Activated T-cell treated with anti-CD3 and anti-CD28 coated beads for 1 hour (primary cell): ENCODE measurements at places on chromosomes 7 and 10.

DNA sequence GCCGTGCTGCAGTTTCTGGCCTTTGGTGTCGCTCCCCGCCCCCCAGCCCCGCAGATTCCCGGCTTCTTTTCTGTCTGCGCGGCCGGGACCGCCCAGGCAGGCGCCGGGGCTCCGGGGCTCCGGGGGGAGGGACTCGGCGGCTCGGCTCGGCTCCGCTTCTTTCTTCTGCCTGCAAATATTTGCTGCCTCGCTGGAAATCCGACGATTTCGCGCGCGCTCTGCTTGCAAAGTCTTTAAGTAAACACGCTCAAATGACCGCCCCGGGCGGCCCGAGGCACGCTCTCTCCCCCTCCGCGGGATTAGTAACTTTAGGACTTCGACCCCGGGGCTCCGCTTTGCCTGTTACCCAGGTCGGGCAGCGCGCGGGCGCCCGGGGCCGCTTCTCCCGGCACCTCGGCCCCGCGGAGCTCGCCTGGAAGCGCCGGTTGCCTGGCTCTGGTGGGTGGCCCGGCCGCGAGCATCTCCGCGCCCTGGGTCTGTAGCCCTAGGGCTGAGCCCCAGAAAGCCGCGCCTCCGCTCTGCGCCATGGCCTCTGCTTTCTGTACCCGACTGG, 3.9 kb upstream of the GATA3 start:
- no peak for DNase-seq

GRCh38 chr10:34544400-34544799, 270.7 kb downstream of the PARD3 start:
- no peak for DNase-seq

GRCh38 chr10:43255634-43256431, 11.0 kb downstream of the RASGEF1A start:
- no peak for DNase-seq

DNA sequence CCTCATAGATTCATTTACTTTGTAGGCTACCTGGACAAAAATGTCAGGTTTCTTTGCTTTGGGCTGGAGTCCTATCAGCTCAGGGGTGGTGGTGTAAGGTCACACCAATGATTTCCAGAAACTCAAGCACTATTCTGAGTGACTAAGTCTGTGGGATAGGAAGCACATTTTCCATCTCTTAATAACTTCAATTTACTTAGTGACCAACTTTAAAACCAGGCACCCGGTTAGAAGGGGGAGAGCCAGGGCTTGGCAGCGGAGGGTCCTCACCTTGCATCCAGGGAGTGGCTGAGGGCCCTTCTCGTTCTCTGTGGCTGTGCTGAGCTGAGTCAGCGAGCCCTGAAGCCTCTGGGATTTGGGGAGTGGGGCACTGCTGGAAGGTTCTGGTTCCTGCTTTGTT, 6.7 kb downstream of the CHST3 start:
- no peak for DNase-seq

GRCh38 chr7:121739465-121739864, 133.5 kb upstream of the PTPRZ1 start:
- DNase-seq = no peak
